Substantia nigra (tissue), 51 donors: ENCODE measurements at places on chromosomes 4 and X.

DNA sequence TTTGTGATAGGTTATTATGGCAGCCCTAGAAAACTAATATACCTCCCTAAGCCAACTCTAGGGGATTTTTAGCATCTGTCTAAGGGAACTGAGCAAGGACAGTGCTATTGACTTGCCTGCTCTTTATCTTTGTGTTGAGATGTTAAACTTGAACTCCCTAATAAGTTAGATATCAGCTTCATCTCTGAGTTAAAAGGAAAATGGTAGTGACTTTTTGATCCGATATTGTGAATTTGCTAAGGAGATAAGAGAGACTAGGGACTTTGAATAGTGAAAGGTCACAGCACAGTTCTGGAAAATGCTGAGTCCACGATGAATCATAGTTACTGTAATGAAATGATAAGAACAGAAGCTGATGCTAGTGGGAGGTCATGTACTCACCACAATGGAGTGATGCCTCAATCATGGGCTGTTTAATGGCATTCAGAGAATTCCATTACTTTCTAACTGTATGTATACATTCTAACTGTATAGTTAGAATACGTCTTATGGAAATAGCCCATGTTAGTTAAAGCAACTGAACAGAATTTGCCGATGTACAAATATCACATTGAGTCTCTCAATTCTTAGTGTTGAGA, 147.2 kb downstream of the GLRA3 start:
- DNase-seq, result no peak

GRCh38 chr4:1632109-1633104, 51.7 kb downstream of the FAM53A start:
- no peak for DNase-seq

- no peak for DNase-seq
These were observed 98.4 kb downstream of the PRSS12 start for GRCh38 chr4:118254368-118254767.

- no peak for DNase-seq
These were observed 73.0 kb upstream of the FRMPD4 start for GRCh38 chrX:12065251-12065650.
